Left lung (tissue), 14 donors: ENCODE measurements at places on chromosomes 11 and 22.

GRCh38 chr11:91795139-91795887 lies 429.3 kb upstream of the FAT3 start:
- no peak for DNase-seq

DNA sequence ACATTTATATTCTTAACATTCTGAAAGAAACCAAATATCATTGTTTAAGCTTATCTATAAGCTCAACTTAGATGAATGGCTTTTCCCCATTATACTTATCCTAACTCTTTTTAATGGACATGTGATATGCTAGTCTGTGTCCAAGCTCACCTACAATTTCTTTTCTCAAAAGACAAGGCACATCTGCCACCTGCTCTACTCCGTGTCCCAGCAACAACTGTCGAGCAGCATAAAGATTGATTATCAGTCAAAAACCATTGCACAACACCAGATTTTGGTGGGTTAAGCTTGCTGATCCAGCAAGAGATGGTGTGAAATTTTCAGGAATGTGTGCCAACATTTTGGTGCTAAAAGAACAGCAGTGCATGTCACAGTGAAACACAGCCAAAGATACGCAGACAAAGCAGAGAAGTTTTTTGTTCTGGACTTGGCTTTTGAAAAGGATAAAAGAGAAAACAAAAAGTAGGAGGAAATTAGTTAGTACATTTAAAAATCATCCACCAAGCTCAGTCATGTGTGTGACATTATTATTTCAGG lies 65.8 kb downstream of the DCDC1 start:
- no peak for DNase-seq

DNA sequence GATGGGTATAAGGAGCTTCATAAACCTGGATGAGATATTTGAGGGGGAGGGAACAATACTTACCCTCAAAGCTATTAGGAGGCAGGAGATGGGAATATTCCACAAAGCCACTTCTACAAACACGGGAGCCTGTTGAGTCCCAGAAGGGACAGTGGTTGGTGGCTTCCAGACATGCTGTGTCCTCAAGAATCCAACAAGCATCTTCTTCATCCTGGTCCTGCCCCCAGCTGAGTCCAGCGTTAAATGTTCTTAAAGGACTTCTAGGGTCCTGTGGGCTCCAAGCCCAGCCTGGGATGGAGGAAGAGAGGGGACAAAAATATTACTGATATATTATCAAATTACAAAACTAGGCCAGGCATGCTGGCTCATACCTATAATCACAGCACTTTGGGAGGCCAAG lies 2.3 kb downstream of the CSKMT start:
- DNase-seq = no peak

DNA sequence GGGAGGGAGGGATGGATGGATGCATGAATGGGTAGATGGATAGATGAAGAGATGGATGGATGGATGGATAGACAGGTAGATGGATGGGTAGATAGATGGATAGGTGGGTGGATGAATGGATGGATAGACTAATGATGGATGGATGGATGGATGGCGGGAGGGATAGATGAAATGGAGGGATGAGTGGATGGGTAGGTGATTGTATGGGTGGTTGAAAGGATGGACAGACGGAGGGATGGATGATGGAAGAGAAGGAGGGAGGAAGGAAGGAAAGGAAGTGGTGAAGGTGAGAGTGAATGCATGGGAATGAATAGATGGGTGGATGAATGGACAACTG lies 3.7 kb upstream of the TNNT3 start:
- no peak for DNase-seq

- DNase-seq = no peak
These were observed 24.1 kb downstream of the OR2AT4 start for GRCh38 chr11:75072582-75072981.

- DNase-seq = no peak
These were observed 9.8 kb downstream of the FAM111A start for GRCh38 chr11:59152312-59152951.

GRCh38 chr11:62540804-62541701 lies 5.6 kb downstream of the AHNAK start:
- no peak for DNase-seq

DNA sequence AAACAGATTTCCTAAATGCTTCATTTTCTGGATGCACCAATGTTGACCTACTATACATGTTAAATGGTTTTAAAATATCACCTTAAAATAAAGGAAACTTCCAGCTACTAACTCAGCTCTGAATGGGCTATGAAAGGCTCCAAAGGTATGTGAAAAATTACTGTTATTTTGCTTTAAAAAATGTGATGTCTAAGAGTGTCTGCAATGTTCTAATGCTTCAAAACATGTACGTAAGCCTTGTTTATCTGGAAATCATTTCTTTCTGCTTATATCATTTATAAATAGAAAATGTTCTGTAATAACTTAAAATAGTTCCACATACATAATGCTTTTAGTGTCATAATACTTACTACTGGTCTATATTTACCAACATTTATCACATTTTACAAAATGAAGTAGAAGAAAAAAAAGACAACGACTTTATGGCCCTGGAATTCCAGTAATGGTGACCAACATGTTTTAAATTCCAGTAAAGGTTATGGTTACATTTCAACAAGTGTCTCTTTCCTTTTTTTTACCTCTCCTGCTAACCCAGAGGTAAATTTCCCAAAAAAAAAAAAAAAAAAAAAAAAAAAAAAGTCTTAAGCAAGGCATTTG lies 2.5 kb downstream of the BDNF start:
- DNase-seq = no peak

DNA sequence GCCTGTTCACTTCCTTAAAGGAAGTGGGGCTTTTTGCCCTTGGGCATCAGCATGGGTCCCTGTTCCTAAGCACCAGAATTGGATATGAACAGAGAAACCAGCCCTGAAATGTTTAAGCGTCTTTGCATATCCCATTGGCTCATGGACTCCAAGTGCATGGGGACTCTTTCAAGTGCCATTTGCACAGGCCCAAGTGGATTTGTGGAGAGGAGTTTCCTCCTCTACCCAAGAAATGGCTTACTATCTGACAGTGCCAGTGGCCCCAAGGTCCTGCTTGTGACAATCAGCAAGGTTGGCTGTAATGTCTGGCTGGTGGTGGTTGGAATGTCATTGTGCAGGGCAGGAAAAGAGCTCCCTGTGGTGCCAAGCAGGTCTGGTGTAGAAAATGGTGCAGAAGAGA lies 4.0 kb downstream of the TOMM22 start:
- DNase-seq = no peak

- DNase-seq = no peak
These were observed 1941.0 kb upstream of the RAG2 start for GRCh38 chr11:38538866-38539680.

DNA sequence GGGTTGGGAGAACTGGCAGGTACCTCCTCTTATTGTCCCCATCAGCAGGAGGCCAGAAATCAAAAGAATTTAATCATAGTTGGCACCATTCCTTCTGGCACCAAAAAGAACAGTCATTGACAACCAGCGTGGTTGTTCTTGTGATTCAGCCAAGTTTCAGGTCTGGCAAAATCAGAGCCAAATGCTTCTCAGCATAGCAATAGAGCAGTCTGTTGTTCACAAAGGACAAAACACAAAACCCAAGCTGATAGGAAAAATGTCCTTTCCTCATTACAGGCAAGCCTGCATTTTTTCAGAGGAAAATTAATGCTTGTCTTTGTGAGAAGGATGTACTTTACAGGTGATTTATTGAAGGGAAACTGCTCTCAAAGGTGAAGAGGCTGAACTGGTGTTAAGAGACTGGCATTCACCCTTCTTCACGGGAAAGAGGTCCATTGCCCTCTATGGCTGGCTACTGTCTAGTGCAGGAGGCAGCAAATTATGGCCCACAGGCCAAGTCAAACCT lies 241.8 kb upstream of the ARHGAP42 start:
- no peak for DNase-seq

DNA sequence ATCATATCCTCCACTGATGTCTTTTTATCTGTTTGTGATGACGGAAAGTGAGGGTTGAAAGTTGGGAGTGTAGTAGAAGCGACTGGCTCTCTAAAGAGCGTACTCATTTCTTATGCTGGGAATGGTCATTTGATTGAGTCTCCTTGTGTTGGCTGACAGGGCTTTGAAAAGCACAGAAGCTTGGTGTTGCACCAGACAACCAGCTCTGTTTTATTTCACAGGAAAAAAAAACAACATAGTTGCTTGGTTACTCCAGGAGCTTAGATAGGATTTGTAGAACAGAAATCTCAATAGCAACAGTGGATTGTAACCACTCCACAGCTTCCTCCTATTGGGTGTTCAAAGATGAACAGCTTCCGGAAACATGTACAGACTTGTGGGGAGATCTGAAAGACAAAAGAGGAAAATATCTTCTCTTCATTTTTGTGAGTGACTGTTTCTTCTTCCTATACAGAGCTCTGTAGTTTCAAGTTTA lies 2.7 kb downstream of the RBM14 start:
- DNase-seq = no peak

GRCh38 chr22:41223535-41223934 lies 17.2 kb downstream of the CHADL start:
- no peak for DNase-seq

DNA sequence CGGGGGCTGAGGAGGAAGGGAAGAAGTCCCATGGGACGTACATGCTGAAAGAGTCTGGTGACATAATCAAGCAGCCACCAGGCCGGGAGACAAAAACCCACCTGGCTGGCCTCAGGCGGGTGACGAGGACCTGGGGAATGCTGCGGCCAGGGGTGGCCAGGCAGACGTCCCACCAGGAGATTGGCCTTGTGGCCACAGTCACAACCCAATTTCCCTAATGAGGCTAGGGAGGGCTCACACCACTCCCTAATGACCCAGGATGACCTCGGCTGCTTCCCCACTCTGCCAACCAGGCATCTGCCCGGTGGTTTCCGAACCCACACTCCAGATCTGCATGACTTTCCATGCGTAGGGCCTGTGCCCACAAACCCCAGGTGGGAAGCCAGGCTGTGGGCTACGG lies 66.9 kb downstream of the SCUBE1 start:
- no peak for DNase-seq

GRCh38 chr11:69131644-69132300 lies 24.0 kb upstream of the SMIM38 start:
- DNase-seq = no peak

- DNase-seq = no peak
These were observed 18.8 kb downstream of the MCM5 start for GRCh38 chr22:35418731-35419130.

- no peak for DNase-seq
These were observed 3.3 kb downstream of the PLEKHA7 start for GRCh38 chr11:17010851-17011420.

DNA sequence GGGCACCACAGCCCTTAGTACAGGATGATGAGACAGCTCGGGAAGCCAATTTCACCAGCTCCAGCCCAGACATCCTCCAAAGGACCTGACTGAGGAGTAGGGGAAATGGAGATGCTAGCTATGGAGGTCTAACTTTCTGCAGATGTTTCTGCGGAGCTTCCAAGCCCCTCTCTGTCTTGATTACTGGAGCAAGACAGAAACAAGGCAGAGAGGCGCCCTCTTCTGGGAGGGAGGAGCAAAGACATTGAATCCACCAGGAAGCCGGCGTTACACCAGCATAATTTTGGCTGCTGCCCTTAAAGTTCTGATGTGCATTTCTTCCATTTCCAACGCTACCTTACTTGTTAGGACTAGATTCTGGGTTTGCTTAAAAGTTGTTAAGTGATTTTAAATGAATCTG lies 107.3 kb upstream of the HSD17B12 start:
- no peak for DNase-seq

DNA sequence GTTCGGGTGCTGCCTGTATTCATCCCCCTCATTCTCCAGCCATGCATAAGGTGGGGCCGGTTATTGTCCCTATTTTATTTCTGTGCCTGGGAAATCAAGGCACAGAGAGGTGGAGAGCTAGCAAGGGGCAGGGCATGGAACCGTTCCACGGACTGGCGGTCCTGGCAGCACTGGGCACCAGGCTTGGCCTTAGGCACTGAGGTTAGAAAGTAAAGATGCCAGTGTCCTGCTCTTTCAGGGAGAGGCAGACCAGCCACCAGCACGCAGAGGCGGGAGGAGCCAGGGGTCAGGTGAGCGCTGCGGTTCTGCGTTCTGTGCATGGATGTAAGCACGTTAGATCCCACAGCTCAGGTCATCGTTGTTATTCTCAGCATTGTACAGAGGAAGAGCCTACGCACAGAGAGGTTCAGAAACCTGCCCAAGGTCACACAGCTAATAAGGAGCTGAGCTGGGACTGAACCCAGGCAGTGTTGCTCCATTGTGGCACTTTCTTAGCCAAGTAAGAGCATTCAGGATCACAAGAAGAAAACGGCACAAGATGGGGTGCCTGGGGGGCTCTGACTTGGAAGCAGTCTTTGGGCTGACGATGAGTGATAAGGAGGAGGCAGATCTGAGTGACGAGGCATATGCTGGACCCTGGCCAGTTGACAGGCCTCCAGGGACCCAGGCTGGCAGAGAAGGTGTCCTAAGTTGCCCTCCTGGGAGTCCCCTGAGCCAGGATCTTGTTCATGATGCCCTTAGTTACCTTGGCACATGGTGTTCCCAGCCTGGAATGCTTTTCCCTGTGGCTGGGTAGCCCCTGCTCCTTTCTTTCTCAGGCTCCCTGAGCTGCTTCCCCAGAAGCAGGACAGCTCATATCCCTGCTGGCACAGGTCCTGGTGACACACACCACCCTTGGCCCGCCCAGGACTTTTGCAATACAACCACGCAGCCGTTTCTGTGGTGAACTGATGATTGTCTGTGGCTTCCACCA lies 41.1 kb downstream of the OSBPL5 start:
- peak; percentile 84 for DNase-seq

- DNase-seq = peak; percentile 62
These were observed 147.3 kb downstream of the FEZ1 start for GRCh38 chr11:125348674-125349309.

- DNase-seq = no peak
These were observed 7.8 kb upstream of the DNHD1 start for GRCh38 chr11:6489306-6489705.

GRCh38 chr11:95157824-95158223 lies 68.2 kb downstream of the ENDOD1 start:
- DNase-seq = no peak

DNA sequence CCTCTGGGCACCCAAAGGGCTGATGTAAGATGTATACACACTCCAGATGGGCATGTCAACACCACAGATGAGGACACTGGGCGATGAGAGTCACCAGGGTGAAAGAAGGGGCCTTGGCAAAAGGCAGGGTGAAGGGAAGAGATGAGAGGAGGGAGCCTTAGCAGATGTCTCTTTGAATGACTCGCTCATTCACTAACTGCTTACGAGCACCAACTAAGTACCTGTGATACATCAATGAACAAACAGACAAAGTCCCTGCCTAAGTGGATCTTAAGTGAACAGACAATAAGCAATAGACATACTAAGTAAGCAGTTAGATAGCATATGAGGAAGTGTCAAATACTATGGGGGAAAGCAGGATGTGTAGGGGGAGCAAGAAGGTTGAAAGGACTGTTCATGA lies 7.5 kb downstream of the ME3 start:
- no peak for DNase-seq

- no peak for DNase-seq
These were observed 34.6 kb downstream of the BBOX1 start for GRCh38 chr11:27075192-27075591.

GRCh38 chr11:71286701-71287643 lies 34.6 kb upstream of the SHANK2 start:
- no peak for DNase-seq

- no peak for DNase-seq
These were observed 13.1 kb downstream of the MLC1 start for GRCh38 chr22:50072167-50072555.

GRCh38 chr11:95715777-95716241 lies 73.8 kb downstream of the FAM76B start:
- no peak for DNase-seq

- no peak for DNase-seq
These were observed 468.4 kb downstream of the NELL1 start for GRCh38 chr11:21137803-21138202.
